ENCODE measurements at places on chromosomes 6 and 20. TPM values are rescaled to one million over a fixed set of nuclear protein-coding genes. Genes with fewer than 3 reads are reported as not detected.

The TSPO2 gene
- not detected for polyA plus RNA-seq

DNA sequence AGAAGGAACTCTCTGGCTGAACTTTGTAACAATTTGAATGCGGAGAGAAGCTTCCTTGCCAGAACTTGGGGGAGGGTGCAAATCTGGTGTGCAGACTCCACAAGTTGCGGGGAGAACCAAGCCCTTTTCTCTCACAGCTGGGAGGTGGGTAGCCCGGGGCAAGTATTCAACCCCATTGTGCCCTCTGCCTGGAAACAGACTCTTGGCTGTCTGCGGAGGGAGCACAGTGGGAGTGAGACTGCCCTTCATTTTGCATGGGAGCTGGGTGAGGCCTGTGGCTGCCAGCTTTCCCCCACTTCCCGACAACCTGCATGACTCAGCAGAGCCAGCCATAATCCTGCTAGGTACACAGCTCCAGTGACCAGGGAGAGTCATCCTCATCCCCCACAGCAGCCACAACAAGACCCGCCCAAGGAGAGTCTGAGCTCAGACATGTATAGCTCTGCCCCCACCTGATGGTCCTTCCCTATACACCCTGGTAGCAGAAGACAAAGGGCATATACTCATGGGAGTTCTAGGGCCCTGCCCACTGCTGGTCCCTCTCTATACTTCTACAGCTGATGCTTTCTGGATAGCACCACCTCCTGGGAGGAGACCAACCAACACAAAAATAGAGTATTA lies 29.4 kb upstream of the TPD52L1 start:
- no peak for DNase-seq

- DNase-seq, result no peak
Observed at GRCh38 chr6:45479834-45480751, 102.4 kb upstream of the SUPT3H start.

- no peak for DNase-seq
Observed at GRCh38 chr6:711925-712324, 19.0 kb upstream of the EXOC2 start.

GRCh38 chr6:5231289-5231688 lies 29.5 kb downstream of the LYRM4 start:
- DNase-seq, result no peak

The RUNX2 gene
- 1.3 TPM for polyA plus RNA-seq

GRCh38 chr6:54009052-54009654 lies 102.1 kb upstream of the MLIP start:
- no peak for DNase-seq

The AIF1 gene
- polyA plus RNA-seq, result 4.7 TPM

DNA sequence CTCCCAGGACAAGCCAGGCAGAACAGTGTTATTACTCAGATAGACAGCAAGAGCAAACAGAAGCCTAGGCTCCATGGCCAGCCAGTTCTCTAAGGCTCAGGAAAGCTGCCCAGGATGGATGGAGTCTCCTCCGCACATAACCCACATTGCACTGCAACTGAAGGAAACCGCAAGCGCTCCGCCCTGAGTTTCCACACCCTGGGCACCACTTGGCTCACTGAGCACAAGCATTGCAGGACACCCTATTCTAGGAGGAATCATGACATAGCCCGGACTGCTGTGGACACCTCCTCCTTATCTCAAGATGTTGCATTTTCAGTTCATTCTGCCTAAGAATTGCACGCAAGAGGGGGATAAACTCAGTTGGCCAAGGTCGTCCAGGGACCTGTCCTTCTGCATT lies 42.9 kb downstream of the LINC00237 start:
- DNase-seq, result no peak

- DNase-seq, result no peak
Observed at GRCh38 chr20:25310268-25310920, 62.5 kb downstream of the PYGB start.

The ANGPT4 gene
- not detected for polyA plus RNA-seq

DNA sequence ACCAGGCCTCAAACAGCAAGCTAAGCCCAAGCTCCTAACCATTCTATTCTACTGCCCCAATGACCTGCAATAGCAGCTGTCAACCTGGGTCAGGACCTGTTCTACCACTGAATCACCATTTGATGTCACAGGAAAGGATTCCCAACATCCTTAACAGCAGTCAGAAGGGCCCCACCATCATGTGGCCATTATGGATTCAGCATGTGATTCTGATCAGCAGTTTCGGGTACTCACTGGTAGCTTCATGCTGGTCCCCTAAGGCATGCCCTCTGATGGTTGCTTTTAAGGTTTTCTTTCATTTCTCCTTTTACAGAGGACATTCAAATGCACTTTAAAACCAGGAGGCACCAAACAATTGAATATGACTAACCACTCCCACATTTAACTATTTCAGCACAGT lies 37.3 kb upstream of the MAP7 start:
- DNase-seq, result no peak

DNA sequence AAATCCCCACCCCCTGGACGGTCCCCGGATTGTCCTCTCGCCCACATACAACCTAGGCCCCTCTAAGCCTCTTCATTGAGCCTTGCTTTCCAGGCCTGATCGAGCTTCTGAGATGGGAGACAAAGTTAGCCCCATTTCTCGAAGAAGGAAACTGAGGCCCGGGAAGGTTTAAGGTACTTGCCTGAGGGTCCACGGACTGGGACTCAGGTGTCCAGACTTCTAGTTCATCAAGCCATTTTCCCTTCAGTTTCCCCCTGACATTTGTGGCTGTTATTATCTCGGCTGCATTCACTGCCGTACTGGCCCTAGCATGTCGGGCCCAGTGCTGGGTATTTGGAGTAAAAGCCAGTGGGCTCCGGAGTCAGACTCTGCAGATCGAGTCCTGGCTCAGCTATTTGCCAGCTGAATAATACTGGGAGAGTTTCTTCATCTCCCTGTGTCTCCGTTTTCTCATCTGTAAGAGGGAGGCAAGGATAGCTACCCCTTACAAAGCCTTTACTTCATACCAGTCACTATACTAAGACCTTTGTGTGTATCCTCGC lies 633 bp downstream of the RPRD1B start:
- DNase-seq, result no peak

The DSP gene
- polyA plus RNA-seq, result not detected

- peak; percentile 22 for DNase-seq
Observed at GRCh38 chr20:26209171-26209941, 512.7 kb upstream of the ZNF337 start.

- DNase-seq, result no peak
Observed at GRCh38 chr6:82080767-82081166, 166.8 kb downstream of the IBTK start.

GRCh38 chr20:19231359-19232035 lies 19.1 kb downstream of the SLC24A3 start:
- no peak for DNase-seq

DNA sequence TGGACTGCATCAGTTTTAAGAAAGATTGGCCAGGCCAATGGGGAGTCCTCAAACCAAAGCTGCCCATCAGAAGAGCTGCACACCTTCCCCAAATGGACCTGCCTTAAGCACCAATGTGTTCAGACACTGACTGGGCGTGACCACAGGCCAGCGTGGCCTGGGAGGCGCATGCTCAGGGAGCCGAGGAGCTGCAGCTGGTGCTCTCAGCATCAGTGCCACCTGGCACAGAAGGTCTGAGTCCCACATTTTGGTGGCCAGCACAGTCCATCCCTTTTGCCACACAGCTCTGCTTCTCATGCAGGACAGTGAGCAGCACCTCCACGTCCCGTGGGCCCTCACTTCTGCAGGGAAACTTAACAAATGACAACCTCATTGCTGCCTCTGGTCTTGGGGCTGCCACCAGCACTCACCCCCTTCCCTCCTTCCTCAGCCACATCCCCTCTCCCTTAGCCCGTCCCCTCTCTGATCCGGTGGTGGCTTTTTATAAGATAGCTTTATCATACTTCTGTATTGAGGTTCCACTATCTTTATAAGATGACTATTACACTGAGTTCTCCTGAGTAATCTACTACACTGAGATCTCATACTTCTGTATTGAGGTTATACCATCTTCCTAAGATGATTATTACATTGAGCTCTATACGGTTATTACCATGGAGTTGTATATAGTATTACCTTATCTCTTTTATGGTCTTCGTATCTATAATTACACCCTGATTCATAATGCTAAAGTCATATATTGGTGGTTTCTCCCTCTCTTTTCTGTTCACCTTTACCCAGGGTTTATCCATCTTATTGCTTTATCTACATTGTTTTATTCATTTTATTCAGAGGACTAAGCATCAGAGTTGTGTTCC lies 109.1 kb downstream of the TOX2 start:
- no peak for DNase-seq

DNA sequence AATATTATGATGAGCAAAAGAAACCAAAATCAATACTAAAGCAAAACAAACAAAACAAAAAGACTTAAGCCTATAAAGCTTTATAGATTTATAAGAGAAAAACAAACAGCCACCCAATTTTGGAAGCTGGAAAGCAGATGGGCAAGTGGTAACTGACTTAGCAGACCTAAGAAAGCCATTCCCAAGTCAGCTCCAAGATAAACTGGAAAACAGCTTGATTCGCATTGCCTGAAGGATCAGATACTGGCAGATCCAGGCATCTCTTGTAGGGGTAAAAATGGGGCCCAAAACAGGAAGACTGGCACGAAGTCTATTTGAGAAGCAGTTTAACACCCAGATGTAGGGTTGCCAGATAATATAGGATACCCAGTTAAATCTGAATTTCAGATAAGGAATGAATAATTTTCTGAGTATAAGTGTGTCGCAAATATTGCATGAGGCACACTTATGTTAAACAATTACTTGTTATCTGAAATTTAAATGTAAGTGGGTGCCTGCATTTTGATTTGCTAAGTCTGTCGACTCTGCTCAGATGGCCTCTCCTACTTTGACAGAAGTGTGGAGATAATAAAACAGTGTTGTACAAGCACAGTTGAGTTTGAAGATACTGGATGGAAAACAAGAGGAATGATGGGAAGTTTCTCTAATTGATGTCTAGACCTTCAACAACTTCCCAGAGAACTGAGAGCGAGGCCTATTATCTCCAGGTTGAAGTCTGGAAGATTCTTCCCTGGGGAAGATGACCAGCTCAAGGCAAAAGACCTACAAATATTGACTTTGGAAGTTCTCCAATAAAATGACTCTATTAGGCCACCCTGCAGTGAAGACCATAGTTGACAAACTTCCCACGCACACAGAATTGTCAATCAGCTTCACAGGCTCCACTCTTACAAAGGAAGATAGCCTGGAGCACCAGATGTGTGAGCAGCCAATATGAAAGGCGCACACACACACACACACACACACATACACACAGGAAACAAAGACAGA lies 113.4 kb downstream of the FAM50B start:
- DNase-seq, result no peak

DNA sequence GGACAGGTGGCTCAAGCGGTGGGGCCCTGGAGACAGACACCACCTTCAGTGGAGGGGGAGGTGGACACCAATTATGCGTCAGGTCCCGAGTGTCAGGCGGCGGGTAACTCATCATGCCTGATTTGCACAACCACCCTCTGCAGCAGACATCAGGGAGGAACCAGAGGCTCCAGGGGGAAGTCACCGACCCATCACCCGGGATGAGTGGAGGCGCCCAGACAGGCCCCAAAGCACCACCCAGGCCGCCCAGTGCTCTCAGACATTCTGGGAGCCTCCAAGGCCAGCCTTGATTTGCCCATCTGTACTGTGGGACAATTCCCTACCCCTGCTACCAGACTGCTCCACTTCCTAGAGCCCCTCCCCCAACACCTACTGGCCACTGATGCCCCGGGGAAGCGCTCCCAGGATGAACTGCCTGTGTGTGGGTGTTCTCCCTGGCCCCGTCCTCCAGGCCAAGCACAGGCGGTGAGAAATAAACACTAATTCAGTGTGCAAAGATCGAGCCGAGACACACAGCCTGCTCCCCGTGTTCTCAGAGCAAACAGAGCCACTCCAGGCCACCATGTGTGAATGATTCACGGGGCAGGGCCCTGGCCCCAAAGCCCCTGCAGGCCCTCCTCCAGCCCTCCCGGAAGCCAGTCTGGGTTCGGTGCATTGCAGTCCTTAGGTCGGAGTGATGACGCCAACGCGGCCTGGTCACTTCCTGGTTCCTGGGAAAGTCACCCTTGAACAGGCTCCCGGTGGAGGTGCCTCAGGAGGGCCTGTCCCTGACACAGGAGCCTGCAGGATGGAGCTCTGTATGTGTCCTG lies 107.2 kb downstream of the ASXL1 start:
- no peak for DNase-seq

DNA sequence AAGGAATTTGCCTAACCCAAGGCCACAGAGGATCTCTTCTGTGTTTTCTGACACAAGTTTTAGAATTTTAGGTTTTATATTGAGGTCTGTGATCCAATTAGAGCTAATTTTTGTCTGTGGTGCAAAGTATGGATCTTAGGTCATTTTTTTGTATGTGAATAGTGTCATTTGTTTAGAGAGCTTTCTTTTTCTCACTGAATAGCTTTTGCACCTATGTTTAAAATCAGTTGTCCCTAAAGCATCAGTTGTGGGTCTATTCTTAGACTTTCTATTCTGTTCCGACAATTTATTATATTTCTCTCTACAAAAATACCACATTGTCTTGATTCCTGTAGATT lies 341 bp upstream of the MCM9 start:
- no peak for DNase-seq

The CST2 gene
- polyA plus RNA-seq, result not detected

The GPX5 gene
- polyA plus RNA-seq, result not detected

- no peak for DNase-seq
Observed at GRCh38 chr6:158574800-158575199, 14.9 kb downstream of the TMEM181 start.

- DNase-seq, result no peak
Observed at GRCh38 chr20:48599748-48600469, 227.9 kb downstream of the PREX1 start.

The CDH22 gene
- not detected for polyA plus RNA-seq

DNA sequence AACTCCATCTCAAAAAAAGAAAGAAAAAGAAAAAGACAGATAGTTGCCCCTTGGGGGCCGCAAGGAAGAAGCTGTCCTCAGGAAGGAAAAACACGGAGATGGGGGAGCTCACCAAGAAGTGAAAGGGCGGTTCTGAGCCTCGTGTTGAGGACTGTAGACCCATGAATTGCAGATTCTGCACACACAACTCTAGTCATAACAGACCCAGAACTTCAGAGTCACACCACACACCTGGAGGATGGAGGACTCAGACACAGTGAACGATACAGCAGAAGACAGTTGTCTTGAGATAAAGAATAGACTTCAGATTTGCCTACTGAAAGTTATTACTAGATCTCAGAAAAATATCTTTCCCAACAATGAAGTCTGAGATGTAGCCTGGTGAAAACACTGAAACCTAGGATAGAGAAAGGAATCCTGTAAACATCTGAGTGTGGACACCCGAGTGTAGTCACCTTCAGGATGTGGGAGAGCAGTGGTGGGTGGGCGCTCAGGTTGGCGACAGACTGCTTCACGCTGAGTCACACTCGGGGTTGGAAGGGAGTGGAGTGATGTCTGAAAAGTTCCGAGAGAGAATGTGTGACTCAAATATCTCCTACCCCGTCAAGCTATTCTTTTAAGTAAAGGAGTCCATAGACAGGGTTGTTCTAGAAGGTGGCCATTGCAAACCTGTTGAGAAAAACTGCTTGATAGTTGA lies 88.1 kb downstream of the MAP3K4 start:
- no peak for DNase-seq

The BPIFB2 gene
- polyA plus RNA-seq, result not detected

Measured in B cell (primary cell).